GM12878 (cell line): ENCODE measurements at places on chromosomes 1 and 21. TPM values are rescaled to one million over a fixed set of nuclear protein-coding genes. Genes with fewer than 3 reads are reported as not detected.

Gene RNU1-4
- total RNA-seq, result 2,403 and 2,678 TPM in 2 replicates

Gene NIT1
- total RNA-seq, result 27.4 and 28.8 TPM in 2 replicates

Gene RHOU
- total RNA-seq, result 0.08 TPM in 1 of 2 replicates, not detected in the other

Gene KCNK2
- total RNA-seq, result 0.13 TPM in 2 replicates

Gene LRRN2
- 0.05 TPM in 1 of 2 replicates, not detected in the other for total RNA-seq

Gene POMGNT1
- 34.5 and 36.0 TPM in 2 replicates for total RNA-seq

Gene MASP2
- total RNA-seq, result not detected in 2 replicates

Gene KRTAP23-1
- total RNA-seq, result not detected in 2 replicates

Gene E2F2
- 24.0 and 27.2 TPM in 2 replicates for total RNA-seq

Gene PLA2G2E
- total RNA-seq, result not detected in 2 replicates

DNA sequence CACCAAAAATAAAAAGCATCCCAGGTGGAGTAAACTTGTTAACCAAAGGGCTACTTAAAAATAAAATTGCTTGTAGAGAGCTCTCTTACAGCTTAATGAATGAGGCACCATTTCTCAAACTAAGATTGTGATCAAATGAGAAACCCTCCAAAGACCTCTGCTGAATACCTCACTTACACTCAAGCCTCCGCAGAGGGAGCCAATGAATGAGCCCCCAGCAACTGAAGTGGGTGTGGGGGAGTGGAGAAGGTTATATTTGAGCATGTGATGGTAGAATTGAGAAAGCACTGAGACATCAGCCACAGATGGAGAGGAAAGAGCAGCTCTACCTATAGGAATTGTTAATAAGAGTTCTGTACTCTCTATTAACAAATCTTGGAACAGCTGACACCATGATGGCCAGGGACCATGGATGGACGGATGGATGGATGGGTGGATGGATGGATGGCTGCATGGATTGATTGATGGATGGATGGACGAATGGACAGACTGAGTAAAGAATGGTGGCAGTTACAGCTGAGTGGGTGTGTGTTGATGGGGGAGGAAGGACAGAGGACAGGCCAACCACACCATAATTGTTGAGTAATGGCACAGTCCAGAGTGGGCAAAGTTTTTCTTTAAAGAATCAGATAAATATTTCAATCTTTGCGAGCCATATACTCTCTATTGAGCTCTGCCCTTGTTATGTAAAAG, 20.3 kb upstream of the TIAM1 start:
- no peak for DNase-seq

DNA sequence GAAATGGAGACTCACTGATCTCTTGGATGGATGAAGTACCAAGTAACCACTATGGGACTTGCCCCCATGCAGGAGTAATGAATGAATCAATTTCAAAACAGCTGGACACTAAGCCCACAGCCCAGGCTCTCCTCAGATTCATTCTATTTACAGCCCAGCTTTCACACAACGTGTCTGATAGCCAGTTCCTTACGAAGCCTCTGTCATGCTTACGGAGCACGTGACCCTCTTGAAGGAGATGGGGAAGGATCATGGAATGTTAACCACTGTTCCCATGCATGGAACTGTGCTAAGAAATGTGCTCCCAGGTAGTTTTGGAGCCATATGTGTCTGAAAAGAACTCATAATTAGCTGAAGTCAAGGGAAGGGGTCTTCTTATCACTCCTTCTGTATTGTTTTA, 124.1 kb downstream of the KIF26B start:
- DNase-seq, result no peak

DNA sequence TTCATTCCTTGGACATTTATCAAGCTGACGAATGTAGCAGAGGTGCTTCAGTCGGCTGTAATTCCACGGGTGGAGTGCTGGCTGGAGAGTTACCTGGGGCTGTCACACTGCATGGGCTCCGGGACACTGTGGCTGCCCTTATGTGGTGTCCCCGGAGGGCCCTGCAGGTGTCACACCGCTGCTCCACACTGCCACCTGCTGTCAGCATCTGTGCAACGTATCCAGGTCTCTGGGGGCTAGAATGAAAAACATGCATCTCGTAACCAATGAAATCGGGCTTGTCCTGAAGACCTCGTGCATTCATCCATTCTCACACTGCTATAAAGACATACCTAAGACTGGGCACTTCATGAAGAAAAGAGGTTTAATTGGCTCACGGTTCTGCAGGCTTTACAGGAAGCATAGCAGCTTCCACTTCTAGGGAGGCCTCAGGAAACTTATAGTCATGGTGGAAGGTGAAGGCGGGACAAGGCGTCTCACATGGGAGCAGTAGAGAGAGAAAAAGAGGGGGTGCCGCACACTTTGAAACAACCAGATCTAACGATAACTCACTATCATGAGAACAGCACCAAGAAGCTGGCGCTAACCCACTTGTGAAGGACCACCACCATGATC, 46.7 kb upstream of the PCBP3 start:
- DNase-seq, result no peak

DNA sequence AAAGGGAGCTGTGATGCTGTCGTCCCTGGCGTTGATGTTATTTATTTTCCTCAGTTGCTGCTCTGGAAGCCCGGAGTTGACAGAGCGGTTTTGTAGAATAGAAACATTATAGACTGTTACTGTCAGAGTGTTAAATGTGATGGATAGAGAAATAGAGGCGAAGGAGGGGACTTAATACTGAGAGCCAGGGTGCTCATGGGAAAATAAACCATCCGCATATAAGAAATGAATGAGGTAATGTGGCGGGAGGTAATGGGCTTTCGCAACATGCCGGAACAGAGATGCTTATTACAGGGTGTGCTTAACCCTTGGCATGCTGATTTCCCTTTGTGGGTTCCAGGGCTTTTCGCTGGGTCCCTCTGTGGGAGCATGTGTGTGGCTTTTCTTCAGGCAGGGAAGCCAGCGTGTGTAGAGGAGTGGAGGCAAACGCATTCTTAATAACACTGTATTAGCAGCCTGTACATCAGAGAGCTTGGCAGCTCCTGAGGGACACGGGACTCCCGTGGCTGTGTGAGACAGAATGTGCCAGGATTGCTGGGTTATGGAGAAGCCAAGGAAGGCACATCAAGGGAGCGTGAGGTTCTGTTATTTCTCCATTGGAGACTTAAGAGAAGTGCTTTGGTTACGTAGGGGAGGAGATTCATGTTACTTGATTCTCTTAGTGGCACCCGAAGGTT, 141.0 kb downstream of the PBX1 start:
- DNase-seq, result no peak

- DNase-seq, result no peak
These were observed 201.7 kb downstream of the CRB1 start for GRCh38 chr1:197469620-197470210.

- DNase-seq, result no peak
These were observed 91.9 kb upstream of the CACNA1E start for GRCh38 chr1:181391301-181391900.

- no peak for DNase-seq
These were observed 10.5 kb upstream of the GNG12 start for GRCh38 chr1:67843746-67844145.

DNA sequence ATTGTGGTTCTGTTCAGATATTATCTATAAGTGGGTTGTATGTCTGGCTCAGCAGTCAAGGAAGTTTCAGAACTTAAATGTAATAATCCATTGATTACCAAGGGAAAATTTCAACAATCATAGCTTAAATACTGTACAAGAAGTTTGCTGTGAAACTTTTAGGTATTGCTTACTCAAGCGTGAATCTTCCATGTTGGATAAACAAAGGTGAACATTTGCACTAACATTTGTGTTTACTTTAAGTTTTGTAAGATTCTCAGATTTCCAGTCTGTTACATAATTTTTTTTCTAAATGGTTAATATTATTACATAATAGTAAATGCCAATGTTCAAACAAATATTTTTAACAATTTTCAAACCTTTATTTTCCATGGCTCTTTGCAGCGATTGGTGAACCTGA, 285.6 kb downstream of the NCAM2 start:
- DNase-seq, result no peak

DNA sequence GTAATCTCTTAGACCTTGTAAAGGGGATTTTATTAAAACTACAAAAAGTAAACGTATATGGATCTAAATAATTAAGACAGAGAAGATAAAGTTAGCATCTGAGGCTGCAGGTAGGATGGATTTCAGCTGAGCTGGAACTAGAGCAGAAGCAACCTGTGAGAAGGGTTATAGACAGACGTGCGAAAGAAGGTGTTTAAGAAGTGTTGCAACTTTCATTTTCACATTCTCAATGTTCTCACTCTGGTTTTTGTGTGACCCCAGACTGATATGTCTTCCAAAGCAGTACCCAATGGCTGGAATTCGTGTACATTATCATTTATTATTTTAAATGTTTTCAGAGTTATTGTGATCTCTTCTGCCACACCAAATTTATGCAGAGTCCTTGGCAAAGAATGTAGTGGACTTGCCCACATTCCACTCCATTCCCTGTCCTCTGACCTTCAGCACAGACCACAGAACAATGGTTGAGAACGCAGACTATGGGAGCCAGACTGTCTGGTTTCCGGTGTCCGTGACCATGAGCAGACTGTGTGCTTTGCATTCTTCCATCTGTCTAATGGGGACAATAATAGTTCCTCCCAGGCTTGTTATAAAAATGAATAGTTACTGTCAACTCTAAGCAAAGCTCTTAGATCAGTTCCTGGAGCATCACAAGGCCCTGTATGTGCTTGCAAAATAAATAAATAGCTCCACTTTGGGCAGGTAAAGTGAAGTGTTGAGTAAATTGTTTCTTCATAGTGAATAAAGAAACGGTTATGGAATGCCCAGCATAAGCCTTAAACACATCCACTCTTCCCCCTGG, 140.6 kb upstream of the SAMSN1 start:
- DNase-seq, result peak; percentile 86

DNA sequence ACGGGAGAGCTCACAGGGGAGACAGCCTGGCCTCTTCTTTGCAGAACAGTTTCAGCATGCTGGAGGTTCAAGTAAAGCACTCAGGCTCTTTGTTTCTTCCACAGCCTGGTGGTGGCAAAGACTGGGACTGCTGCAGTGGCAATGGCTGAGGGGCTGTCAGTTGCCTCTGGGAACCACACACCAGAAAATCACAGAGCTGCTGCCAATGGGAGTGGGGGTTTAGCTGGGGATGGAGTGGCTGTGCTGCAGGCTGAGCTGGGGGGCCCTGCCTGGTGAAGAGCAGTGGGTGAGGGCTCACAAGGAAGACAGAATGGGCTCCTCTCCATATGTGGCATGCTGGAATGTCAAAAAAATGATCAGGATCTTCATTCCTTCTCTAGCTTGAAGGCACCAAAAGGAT, 25.6 kb upstream of the PTGFR start:
- DNase-seq, result no peak

- DNase-seq, result no peak
These were observed 16.8 kb upstream of the TAS1R2 start for GRCh38 chr1:18876210-18876609.

DNA sequence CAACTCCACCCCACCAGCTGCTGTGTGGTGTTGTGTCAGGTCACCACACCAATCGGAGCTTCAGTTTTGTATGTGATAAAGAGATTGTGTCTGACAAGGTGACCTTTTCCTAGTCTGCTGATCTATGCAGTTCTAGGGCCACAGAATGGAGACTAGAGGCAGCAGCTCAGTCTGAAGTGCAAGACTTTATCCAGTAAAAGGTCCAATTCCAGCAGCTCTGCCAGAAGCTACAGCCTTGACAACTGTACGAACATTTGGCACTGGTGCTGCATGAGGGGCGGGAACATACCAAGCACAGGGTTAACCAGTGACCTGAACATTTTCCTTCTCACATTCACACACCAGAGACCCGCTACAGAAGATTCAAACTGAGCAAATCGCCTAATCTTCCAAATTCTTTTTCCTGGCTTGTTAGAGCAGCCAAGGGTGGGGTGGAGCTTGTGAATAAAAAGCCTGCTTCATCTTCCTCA, 9.3 kb downstream of the FMO1 start:
- no peak for DNase-seq

DNA sequence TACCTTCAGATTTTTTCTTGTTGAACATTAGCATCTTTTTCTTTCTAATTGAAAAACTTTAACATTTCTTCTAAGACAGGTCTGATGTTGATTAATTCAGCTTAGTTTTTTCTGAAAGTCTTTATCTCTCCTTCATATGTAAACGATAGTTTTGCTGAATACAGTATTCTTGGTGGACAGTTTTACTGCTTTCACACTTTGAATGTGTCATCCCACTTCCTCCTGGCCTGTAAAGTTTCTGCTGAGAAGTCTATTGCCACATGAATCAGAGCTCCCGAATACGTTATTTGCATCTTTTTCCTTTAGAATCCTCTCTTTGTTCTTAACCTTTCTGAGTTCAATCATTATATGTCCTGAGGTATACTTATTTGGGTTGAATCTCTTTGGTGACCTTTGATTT, 344.2 kb downstream of the OLFM3 start:
- DNase-seq, result no peak

GRCh38 chr1:16984717-16985116, 4.3 kb upstream of the MFAP2 start:
- no peak for DNase-seq

- peak; percentile 19 for DNase-seq
These were observed 27.5 kb upstream of the SLC30A1 start for GRCh38 chr1:211606332-211606913.

DNA sequence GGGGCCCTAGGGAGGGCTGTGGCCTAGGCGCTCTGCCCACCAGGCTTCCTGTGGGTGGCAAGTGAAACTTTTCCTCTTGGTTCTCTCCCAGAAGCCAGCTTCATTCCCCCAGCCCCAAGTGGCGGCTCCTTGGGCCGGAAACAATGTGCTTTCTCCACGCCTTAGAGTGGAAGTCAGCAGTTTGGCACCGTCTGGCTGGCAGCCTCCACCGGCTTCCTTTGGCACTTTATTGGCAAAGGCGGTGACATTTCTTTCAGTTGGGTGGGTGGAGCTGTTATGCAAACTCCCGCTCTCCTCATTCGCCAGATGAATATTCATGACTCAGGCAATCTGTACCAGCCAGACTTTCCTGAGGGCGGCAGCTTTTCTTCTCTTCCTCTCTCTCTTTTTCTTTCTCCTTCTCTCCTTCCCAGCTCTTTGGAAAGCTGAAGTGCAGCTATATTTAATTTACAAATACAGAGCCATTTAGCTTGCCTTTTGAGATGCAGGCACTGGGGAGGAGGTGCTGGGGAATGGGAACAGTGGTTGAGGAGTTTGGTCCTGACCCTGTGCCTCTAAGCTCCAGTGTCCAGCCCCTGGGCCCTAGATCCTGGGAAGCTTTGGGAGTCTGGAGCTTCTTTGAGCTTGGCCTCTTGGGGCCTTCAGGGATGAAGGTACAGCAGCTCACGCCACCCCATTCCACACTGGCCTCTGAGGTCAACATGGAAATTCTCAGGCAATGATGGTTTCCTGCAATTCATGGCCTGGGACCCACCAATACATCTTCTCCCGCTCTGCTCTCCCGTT, 67.8 kb upstream of the POU3F1 start:
- DNase-seq, result no peak

DNA sequence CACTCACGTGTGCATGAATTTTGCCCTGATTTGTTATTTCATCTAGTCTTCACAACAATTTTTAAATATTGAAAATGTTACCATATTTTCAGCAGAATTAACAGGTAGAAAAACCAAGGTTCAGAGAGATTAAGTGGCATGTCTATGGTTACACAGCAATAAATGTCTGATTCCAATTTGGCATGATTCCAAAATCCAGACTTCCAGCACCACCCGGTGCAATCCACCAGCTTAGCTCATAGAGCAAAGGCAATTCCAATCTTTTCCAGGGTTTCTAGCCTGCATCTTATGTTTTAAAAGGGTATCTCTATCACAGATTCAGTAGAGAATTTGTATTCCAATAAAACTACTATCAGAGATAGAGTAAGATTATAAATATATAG, 161.8 kb downstream of the TPR start:
- no peak for DNase-seq

GRCh38 chr1:38829368-38829767, 30.2 kb downstream of the RRAGC start:
- no peak for DNase-seq

- DNase-seq, result no peak
These were observed 545.2 kb downstream of the MRPL39 start for GRCh38 chr21:25062061-25062460.

- no peak for DNase-seq
These were observed 26.9 kb downstream of the SKI start for GRCh38 chr1:2255047-2255419.
